Activated CD4-positive, CD25-positive, alpha-beta regulatory T cell treated with anti-CD3 and anti-CD28 coated beads, Interleukin-2, amount 50 U/mL, for 72 hours (primary cell): ENCODE measurements at places on chromosomes 16 and 17.
A peak's percentile ranks its signal among the peaks of the same experiment; 100 is the strongest.

- DNase-seq = peak; percentile 12
Observed at GRCh38 chr17:74491626-74492025, 25.2 kb downstream of the CD300A start.

- DNase-seq = no peak
Observed at GRCh38 chr17:40442392-40443195, 656 bp upstream of the IGFBP4 start.

DNA sequence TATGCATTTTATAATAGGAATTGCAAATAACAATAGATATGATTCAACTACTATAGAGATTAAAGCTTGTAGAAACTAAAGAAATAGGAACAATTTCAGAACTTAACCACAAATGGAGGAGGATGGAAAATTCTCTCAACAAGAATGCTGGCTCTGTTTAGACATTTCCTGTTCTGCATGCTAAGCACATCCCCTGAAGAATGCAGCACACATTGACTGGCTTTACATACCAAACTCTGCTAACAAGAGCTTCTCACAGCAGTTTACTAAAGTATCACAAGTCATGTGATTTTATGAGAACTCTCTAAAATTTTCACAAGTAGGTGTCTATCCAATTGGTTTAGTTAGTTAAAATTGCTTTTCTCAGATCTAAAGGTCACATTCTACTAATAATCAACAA is 85.2 kb downstream of the SPAG9 start:
- no peak for DNase-seq

GRCh38 chr17:61064087-61064951 is 335.3 kb upstream of the TBX2 start:
- no peak for DNase-seq

DNA sequence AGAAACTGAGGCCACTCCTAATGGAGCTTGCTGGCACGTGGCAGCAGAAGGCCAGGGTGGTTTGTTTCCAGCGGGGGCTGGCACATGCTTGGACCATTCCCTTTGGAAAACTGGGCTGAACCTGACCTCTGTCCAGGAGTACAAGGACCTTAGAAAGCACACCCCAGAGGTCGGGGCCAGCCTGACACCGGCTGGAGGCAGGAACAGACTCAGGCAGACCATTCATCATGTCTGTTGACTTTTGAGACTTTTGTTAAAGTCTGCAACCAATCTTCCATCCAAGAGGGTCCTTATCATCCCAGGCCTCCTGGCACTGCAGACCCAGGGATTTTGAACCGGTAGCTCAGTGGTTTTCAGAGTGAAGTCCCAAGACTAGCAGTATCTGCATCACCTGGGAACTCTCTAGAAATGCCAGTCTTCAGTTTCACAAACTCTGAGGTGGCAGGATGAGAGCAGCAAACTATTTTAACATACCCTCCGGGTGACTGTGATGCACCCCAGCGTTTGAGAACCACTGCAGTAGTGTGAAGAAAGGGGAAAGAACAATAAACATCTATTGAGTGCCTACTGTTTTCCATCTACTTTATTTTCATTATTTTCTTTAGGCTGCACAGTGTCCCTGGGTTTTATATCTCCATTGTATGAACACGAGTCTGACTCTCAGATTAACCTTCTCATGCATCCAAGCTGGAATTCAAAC is 145.3 kb upstream of the PLCG2 start:
- DNase-seq = no peak

DNA sequence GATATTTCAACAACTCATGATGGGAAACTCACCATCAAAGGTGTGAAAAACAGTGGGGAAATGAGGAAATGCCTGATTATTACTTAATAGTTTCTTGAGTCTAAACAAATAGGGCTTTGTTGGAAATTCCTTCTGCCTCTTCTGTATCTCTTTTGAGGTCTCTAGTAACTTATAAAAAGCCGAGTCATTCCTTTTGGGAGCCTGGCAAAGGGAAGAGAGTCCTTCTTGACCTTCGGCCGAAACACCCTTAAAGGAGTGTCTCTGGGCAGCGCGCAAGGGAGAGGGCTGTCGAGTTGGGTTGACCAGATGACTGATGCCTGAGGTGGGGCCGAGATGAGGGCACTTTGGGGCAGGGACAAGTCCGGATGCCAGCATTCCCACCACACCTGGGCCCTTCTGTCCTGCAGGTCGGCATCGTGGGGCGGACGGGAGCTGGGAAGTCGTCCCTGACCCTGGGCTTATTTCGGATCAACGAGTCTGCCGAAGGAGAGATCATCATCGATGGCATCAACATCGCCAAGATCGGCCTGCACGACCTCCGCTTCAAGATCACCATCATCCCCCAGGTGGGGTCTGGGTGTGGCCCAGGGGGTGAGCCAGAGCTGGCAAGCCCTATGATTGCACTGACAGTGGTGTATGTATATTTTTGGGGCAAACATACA is 89.2 kb downstream of the ABCC6 start:
- DNase-seq = no peak

DNA sequence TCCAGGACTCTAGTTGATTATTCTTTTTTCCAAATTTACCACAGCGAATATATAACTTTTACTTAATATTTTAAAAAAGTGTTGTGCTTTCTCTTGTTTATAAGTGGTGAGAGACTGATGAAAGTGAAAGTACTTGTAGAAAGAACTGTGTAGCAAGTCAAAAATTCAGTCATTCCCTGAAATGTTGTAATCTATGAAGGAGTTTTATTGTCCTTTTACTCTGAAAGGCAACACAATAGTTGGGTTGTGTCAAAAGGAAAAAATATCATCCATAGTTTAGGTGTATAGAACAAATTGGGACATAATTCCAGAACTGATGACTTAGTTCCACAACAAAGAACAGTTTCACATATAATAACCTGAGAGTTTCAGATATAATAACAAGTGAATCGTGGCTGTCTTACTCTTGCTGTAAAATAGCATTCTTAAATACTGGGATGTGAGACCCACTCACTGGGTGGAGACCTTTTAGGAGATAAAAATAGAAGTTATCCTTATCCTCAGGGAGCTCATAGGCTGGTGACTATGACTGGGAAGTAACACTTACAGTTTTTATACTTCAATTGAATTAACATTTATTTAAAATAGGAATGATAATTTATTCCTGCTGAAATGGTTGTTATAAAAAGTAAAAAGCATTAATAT is 20.6 kb downstream of the CYB5B start:
- DNase-seq = no peak

DNA sequence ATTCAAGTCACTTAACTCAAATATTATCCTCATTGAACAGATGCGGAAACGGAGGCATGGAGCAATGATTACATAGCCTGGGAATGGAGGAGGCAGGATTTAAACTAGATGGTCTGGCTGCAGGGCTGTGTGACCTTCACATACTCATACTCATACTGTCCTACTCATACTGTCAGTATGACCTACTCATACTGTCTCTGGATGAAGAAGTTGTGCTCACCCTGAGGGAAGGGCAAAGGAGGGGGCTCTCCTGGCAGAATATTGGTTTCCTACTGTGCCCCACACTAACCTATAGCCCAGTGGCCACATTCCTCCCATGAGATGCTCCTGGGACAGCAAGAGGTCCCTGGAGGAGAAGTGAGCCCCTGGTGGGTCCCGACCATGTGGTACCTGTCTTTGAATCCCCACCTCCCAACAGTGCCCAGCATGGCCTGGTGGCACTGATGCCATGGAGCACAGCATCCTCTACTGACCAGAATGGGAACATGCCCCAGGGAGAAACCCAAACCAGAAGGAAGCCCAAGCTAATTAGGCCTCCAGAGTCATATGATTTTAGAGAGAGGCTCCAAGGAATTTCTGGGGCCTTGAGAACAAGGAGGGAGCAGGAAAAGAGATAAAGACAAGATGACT is 197.3 kb upstream of the SDK2 start:
- DNase-seq = no peak

- peak; percentile 88 for DNase-seq
Observed at GRCh38 chr16:58336332-58337089, 41.7 kb upstream of the PRSS54 start.

- no peak for DNase-seq
Observed at GRCh38 chr17:63549289-63549945, 860 bp upstream of the DCAF7 start.

DNA sequence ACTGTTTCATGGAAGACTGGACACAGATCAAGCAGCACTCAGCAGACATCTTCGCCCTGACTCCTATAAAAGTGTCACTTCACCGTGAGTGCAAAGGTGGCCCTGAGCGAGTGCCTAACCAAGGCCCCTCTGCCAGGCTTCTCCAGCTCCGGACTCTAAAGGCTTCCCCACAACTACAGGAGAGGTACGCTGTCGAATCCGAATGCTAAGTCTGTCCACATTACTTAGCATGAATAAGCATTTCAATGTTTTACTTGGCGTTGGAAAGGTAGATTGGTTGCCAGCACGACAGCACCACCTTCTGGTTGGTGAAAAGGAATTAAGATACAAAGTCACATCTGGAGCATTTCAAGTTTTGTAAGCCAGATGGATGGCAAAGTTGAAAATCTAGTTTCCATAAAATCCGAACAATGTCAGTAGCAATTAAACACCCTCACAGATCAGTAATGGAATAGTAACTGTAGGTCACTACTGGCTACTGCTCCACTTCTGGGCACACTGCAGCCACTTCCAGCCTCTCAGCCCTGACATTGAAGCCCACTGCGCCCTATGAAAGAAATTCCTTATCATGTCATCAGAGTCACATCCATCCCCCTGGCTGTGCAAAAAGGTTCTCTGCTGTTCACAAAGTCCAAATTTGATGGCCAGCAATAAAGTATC is 100.9 kb downstream of the PARN start:
- DNase-seq = no peak

- no peak for DNase-seq
Observed at GRCh38 chr16:56891685-56892084, 26.7 kb downstream of the SLC12A3 start.

GRCh38 chr17:50538549-50539410 is 6.2 kb downstream of the EPN3 start:
- DNase-seq = no peak

DNA sequence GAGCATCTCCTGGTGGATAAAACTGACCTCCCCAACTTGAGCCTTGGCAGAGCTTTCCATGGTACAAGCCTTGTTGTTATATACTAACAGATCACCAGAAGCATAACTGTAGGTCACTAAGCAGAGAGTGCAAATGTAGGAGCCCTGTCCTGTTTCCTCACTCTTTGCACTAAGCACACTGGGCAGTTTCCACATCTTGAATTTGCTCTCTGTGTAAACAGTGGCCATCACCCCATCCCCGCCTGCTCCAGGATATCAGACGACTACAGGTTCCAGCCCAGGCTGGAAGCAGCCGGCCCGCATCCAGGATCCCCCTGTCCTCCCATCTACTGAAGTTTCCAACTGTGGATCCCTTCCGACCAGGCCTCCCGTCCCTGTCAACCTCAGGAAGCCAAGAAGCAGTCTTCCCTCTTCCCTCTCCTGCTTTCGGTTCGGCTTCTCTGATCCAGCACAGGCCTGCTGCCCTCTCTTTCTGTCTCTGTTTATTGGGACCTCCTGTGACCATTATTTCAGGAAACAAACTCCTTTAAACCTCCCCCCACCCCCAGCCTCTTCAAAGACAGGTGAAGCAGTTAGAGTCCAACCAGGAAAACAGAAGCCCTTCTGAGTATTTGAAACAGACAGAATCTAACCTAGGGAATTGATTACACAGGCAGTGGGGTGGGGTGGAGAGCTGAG is 22.6 kb upstream of the CACNG4 start:
- DNase-seq = no peak

DNA sequence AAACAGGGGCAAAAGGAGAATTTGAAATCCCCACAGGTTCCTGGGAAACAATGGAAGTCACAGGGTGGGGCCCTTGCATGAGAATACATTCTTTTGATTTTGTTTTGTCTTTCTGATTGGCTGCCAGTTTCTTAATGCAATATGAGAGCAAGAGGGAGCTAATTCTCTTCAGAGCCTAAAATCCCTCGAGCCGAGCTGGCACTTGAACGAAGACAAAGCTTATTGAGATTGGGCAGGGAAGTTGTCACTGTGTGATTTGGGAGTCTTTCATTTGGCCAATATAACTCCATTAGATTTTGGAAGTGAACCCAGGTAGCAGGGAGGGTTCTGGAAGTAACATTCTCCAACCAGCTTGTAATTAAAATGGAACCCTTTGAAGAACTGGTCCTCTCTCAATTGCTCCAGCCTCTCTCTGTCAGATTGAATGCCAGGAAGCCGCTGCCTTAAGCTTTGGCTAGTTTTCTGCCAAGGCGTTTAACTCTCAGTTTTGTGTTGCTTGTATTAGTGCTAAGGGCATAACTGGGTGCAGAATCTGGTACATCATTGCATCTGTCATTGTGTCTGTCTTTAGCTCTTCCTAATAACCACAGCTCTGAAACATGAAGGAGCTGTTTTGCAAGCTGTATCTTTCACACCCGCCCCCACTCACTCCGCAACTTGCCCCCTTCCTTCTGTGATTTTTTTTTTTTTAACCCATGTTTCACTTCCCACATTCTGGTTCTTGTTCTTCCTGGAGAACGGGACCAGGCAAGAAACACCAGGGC is 272.0 kb downstream of the MAF start:
- no peak for DNase-seq
